ENCODE measurements at places on chromosomes 1 and 21. TPM values are rescaled to one million over a fixed set of nuclear protein-coding genes. Genes with fewer than 3 reads are reported as not detected.

AQP10 gene
- not detected for polyA plus RNA-seq

SERPINC1 gene
- 0.16 TPM for polyA plus RNA-seq

APCS gene
- not detected for polyA plus RNA-seq

HCN3 gene
- polyA plus RNA-seq, result 1.7 TPM

KPRP gene
- not detected for polyA plus RNA-seq

TPM3 gene
- 397 TPM for polyA plus RNA-seq

C8B gene
- not detected for polyA plus RNA-seq

GPR37L1 gene
- polyA plus RNA-seq, result not detected

FLG2 gene
- polyA plus RNA-seq, result not detected

SMIM11 gene
- polyA plus RNA-seq, result 7.5 TPM

GRCh38 chr1:65112811-65113210, 35.2 kb upstream of the AK4 start:
- DNase-seq, result no peak

DNA sequence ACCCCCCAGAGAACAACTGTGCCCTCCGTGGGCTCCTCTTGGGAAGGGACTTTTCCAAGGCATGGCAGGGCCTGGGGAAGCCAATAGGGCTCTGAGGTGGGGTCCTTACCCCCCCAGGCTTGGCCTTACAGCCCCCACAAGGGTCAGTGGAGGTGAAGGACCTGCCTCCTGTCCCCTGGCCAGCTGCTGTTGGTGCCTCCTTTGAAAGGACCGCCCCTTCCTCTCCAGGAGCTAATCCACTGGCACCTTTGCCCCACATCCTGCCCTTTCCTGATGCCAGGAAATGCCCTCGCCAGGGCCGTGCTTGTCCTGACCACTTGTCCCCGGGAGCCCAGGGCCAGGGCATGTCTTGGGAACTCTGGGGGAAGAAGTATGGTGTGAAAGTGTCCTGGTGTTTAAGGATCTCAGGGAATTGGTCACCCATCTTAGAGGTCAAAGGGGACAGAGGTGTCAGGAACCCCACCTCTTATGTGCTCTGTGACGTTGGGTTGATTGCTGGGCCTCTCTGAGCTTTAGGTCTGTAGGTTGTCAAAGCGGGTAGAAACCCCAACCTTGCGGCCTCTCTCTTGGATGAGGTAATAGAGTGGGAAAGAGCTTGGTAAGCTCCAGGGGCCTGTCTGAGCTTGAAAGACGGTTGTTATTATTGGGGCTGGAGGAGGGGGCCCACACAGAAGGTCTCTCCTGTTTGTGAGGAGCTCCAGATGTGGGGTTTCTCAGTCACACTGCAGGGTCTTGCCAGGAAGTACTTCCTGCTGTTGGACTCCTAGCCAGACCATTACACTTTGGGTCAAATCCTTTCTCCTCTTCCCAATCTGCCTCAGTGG, 2.8 kb downstream of the KCNQ4 start:
- DNase-seq, result no peak

- no peak for DNase-seq
These were observed 17.6 kb downstream of the PM20D1 start for GRCh38 chr1:205832326-205832751.

- DNase-seq, result no peak
These were observed 29.6 kb downstream of the SETD4 start for GRCh38 chr21:36030581-36031189.

GRCh38 chr1:164699815-164700491, 141.0 kb downstream of the PBX1 start:
- DNase-seq, result no peak

DNA sequence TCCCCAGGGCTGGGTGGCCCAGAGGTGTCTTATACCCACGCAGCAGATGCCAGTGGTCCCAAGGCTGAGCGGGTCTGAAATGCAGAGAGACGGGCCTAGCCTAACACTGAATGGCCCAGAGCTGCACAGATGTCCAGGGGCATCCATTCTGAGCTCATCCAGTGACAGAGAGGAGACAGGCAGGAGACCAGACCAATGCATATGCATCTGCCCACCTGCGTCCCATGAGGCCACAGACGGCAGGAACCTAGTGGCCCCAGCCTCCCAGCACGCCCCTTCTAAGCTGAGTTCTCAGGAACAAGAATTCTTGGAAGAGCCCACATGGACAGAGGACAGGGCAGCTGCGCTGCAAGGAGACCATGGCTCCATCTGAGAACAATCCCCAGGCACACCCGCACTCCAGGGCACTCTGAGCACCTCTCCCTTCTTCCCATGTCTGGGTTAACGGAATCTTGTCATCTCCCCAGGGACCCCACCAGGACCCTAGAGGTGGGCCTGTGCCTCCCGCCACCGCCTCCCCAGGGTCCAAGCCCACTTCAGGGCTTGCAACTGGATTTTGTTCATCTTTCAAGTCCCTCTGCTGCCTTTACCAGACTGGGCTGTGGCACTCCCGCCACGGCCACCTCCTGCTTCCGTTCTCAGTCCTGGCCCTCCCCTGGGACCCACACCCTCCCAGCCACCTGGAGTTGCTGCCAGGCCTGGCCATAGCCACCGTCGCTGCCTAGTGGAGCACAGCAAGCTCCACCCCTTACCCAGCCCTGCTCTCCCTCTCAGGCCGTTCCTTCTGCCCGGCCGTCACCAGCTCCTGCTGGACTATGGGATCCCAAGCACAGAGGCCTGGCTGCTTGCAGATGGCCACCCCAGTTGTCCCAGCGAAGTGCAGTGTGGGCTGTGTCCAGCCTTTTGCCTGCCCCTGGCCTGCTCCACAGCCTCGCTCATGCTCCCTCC, 3.3 kb downstream of the WNT3A start:
- no peak for DNase-seq

DNA sequence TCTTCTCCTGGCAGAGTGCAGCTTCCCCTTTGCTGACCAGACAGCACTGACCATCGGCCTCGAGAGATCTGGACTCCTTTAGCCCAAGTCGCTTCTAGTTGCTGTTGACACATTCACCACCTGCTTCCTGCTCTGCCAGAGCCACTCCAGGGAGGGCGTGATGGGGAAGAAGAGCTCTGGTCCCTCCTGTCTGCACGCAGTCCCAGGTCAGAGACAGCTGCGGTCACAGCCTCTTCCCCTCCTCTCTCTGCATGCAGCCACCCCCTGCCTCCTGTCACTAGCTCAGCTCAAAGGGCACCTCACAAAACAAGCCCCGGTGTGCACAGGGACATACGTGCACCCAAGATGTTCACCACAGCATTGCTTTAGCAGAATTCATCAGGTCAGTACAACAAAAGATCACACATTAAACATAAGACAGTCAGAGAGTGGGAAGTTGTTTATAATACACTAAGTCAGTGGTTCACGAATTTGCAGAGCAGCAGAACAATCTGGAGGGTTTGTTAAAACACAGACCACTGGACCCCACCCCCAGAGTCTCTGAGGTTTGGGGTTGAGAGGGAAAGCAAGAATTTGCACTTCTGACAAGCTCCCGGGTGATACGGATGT, 132.9 kb downstream of the SYF2 start:
- no peak for DNase-seq

DNA sequence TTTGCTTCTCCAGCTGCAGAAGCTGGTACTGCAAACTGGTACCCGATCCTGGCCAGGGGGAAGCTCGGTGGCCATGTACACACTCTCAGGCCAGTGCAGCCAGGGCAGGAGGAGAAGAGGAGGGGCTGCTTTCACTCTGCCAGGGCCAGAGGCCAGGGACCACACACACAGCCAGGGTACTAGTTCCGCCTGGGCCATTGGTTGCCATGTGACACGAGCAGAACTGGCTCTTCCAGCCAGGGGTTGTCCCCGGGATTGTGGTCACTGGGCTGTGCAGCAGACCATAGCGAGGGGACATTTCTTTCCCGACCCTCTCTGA, 3.7 kb upstream of the SHISAL2A start:
- DNase-seq, result no peak

DNA sequence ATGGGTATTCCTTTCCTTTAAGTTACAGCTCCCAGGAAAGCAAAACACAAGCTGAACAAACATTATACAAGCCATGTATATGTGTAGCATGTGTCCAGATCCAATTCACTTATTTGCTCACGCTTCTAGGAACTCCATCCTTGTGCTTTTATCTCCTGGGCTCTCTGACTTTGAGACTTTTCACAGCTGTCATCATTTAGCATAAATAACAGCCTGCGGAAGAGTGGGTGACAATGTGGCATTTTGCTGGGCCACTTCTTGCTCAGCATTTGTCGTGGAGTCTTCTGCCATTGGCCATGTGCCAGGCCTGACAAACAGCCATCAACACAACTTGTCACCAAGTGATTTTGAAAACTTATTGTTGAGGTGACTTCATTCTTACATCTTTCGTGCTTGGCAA, 164.3 kb downstream of the KIF26B start:
- no peak for DNase-seq

DNA sequence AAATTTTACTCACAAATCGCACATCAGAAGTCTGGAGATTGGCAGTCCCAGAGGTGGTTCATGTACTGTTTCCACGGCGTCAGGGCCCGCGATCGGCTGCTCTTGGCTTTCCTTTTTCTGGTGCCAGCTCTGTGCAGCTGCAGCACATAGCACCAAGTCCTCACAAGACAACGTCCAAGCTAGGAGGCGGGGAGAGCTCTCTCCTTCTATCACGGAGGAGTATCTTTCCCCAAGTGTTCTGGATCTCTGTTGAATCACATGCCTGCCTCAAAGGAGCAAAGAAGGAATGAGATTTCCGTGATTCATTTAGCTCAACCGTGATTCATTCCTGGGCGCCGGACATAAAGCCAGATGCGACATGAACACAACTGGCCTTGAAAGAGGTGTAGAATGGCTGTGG, 25.5 kb downstream of the MT1HL1 start:
- no peak for DNase-seq

Measured in AG04450 (cell line).